Small intestine (tissue), 16 donors: ENCODE measurements at places on chromosomes 3 and 15.

DNA sequence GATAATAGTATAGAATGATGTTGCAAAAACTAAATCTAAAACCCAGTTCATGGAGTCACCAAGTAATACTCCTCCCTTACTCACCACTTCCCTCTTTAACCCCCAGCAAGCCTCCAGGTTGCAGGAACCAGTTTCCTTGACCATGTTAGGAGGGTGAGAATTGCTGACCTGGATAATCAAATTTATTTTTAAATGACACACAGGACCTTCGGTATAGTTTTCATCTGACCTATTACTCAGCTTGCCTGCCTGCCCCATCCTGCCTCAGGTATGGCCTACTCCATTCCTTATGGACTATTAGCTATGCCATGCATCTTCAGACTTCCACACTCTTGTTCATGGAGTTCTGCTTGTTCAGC is 883 bp downstream of the RTP4 start:
- DNase-seq = peak; percentile 48

DNA sequence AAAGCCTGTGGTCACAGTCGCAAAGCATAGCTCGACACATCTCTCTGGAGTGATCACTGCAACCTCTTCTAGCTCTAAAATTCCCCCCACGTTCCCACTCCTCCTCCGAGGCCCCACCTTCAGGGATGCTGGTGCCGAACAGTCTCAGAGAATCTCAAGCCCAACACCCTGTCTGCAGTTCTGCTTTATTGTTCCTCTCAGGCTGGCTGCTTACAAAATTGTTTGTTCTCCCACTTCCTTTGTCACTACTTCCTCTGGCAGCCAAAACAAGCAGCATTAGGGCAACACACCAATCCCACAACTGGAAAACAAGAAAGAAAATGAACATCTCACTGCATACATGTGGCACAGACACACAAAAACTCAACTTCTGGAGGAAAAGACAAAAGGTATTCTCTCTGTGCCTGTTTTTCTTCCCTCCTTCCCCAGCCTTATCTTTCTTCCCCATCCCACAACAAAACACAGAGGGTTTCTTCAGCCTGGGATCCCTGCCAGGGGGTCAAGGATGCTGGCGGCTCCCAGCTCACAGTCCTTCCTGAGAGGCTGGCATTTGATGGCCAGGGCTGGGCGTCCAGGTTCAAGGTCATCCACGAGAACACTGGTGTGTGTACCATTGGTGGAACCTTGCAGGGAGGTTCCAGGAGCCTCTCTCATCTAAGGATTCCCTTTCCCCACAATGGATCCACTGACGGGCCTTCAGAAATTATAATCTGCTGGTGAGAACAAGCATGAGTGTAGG is 108.4 kb downstream of the TMCO5A start:
- DNase-seq = no peak

GRCh38 chr3:141724186-141724585 is 13.9 kb upstream of the RNF7 start:
- DNase-seq = no peak

- no peak for DNase-seq
Measured at GRCh38 chr15:50740955-50741354, 24.6 kb downstream of the SPPL2A start.

DNA sequence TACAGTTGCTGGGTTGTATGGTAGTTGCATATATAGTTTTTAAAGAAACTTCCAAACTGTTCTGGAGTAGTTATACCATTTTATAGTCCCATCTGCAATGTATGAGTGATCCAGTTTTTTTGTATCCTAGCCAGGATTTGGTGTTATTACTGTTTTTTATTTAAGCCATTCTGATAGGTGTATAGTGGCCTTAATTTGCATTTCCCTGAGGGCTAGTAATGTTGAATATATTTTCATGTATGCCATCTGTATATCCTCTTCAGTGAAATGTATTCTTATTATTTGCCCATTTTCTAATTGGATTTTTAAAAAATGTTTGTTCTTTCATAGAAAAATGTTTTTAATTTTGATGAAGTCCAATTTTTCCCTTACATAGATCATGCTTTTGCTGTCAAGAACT is 29.2 kb downstream of the PXK start:
- no peak for DNase-seq

DNA sequence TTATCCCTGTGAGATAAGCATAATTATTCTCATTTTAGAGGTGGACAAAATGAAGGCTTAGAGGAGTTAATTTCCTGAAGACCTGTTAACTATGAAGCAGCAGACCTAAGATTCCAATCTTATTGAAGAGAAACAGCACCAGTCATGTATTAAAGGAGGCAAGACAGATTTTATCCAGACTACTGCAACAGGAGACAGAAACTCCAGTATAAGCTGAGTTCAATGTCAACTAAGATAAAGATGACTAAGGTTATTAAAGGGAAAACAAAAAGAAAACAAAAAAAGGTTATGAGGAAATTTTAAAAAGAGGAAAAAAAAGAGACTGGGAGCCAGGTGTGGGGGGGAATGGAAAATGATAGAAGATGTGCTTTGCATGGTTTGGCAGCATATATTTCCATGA is 707.7 kb upstream of the NR2F2 start:
- no peak for DNase-seq

DNA sequence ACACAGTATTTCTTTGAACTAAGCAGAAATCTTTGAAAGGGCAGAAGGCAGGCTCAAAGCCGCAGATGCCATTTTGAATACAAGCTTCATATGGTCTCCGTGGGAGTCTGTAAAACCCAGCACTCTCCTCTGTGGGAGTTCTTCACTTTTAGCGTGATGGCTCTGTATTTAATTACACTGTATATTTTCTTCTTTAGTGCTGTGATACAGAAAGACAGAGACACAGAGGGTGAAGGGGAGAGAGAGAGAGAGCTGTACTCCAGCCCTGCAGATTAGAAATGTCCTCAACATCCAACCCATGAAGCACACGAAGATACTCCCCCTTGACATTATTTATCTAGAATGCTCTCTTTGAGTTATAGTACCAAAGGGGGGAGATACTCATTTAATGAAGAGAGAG is 752.6 kb upstream of the NR2F2 start:
- no peak for DNase-seq

DNA sequence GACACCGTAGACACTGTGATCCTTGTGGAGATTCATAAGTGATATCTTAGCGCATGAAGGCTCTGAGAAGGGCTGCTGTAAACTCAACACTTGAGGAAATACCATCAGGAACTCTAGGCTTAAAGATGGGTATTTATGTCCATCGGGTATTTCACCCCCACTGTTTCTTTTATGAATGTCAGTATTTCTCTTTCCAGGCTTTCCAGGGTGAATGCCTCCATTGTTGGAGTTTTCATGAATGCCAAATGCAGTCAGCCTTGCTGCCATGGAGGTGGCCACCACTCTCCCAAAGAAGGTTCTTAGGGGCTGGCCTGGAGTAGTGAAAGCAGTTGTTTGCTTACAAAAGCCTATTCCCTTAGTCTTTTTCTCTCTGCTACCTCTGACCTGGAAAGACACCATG is 259.2 kb downstream of the SLCO3A1 start:
- no peak for DNase-seq
